ENCODE measurements at places on chromosomes 7 and 10.

GRCh38 chr10:98246911-98247805 lies 20.8 kb downstream of the LOXL4 start:
- DNase-seq = no peak

DNA sequence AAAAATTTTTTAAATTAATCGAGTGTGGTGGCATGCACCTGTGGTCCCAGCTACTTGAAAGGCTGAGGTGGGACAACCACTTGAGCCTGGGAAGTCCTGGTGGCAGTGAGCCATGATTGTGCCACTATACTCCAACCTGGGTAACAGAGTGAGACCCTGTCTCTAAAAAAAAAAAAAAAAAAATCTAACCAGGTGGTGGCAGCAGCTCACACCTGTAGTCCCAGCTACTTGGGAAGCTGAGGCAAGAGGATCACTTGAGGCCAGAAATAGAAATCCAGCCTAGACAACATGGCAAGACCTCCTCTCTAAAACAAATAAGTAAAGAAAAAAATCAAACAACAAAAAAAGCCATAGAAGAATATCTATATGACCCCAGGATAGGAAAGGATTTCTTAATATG lies 3.6 kb upstream of the MYOF start:
- no peak for DNase-seq

DNA sequence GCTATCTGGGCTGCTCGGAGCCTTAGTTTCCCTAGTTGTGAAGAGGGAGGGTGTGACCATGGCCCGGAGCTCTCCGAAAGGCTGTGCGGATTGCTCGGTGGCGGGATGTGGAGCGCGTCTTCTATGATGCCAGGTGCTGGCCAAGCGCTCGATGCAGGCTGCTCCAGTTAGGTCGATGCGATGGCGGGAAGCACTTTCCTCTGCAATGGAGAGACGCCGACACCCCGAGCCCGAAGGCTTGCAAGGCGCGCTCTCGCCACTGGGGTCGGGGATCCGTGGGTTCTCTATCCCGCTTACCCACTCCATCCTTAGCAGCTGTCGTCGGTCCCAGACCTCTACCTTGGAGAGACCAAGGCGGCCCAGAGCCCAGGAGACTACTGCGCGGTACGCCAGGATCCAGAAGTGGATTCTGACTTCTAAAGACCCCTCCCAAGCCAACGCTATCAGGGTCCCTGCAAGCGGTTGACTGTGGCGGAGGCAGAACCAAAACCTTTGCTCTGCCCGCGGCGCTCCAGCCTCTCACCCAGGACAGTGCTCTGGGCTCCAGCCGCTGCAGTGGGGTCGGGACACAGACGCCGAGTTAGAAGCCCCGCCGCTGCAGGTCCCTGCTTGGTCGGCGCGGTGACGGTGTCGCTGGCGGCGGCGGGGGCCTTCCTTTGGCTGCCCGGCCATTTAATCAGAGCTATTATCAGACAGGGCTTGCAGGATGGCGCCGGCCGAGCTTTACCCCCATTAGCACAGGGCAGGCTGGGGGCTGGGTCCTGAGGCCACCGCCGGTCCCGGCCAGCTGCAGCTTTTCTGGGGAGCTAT lies 7.8 kb upstream of the TBX20 start:
- DNase-seq = no peak

GRCh38 chr10:115572740-115573455 lies 479.7 kb downstream of the ATRNL1 start:
- DNase-seq = no peak

DNA sequence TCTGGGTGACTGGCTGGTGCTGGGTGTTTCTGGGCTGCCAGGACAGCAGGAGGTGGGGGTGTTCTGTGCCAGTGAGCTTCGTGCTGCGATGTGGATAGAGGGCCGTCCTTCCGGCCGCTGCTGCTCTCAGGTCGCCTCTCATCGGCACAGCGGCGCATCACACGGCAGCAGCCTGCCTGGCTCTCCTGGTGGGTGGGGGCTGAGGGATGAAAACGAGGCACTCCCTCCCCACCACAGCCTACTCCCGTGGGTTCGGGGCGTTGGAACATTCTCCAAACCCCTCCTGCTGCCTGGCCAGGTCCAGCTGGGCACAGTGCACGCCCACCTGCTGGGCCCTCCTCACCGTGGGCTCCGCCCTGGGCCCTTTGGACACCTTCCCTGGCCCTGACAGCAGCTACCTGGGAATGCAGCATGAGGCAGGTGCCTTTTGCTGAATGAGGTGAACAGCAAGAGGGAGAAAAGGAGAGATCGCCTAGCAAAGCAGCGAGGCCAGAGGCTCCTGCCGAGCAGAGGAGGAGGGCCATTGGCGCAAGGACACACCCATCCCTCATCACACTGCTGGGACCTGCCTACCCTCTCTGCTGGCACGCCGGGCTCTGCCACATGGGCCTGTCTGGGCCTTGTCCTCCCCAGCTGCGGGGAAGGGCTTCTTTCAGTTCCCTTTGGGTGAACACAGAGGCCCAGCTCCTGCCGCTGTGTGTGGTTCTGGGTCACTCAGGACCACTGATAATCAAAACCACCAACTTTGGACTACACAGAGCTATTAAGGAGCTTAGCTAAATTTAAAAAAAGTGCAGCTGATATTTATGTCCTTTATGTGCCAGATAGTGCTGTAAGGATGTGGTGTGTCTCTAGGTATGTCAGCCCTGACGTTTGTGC lies 33.4 kb downstream of the INPP5A start:
- no peak for DNase-seq

- DNase-seq = no peak
Measured at GRCh38 chr10:5040781-5041470, 37.3 kb upstream of the AKR1C2 start.

DNA sequence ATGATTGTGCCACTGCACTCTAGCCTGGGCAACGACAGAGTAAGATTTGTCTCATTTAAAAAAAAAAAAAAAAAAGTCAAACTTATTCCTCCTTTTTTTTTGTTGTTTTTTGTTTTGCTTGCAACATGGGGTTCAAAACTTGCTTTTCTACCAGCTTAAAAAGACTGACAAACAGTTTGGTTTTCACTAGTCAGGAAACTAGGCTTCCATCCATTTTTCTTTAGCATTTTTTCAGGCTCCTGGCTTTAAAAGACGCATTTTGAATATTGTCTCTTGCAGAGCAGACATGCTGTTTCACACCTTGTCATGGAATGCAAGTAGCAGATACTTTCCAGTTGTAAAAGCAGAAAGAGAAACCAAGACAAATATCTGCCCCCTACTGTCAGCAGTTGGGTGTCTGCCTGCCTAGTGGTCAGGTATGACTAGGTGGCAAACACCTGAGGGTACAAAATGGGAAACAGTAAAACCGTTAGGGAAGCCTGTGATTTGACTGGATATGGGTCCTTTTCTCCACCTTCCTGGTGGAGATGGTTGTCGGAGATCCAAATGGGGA lies 139.9 kb downstream of the CCDC71L start:
- no peak for DNase-seq

GRCh38 chr10:113049881-113050280 lies 99.8 kb downstream of the TCF7L2 start:
- DNase-seq = no peak

GRCh38 chr7:92873776-92874175 lies 37.4 kb upstream of the CDK6 start:
- DNase-seq = no peak

DNA sequence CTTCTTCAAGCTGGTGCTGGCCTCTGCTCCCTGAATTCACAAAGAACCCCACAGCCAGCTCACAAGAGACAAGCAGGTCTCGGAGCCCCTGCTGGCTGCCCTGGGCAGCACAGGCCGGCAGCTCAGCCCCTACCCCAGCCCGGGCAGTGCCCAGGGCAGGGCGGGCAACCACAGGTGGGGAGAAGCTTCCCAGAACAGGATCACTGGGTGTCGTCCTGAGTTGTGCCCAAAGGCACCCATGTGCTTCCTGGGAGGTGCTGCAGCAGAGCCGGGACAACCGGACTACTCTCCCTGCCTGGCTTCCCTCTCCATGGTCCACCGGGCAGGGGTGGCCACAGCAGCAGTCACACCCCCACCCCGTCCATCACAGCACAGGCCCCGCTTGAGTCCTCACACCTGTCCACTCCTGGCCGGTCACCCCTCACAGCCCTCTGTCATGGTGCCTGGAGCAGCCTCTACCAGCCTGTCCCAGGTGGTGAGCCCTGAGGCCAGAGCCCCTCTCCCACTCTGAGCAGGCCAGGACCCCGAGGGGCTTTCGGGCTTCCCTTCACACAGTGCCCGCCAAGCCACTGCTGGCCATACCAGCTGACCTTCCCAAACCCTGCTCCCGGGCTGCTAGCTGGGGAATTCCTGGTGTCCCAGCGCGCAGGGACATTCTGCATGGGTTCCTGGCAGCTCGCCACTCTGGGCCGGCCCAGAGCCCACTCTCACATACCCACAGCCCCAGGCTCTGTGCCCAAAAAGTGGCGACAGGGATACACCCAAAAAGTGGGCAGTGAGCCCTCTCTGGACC lies 3.1 kb downstream of the RASGEF1A start:
- no peak for DNase-seq

- DNase-seq = no peak
Measured at GRCh38 chr10:62894156-62894555, 78.0 kb upstream of the EGR2 start.

- DNase-seq = no peak
Measured at GRCh38 chr7:142885311-142886230, at the start of gene TRPV6. Gene TRPV6 (minus strand): TSS chr7:142885745.

DNA sequence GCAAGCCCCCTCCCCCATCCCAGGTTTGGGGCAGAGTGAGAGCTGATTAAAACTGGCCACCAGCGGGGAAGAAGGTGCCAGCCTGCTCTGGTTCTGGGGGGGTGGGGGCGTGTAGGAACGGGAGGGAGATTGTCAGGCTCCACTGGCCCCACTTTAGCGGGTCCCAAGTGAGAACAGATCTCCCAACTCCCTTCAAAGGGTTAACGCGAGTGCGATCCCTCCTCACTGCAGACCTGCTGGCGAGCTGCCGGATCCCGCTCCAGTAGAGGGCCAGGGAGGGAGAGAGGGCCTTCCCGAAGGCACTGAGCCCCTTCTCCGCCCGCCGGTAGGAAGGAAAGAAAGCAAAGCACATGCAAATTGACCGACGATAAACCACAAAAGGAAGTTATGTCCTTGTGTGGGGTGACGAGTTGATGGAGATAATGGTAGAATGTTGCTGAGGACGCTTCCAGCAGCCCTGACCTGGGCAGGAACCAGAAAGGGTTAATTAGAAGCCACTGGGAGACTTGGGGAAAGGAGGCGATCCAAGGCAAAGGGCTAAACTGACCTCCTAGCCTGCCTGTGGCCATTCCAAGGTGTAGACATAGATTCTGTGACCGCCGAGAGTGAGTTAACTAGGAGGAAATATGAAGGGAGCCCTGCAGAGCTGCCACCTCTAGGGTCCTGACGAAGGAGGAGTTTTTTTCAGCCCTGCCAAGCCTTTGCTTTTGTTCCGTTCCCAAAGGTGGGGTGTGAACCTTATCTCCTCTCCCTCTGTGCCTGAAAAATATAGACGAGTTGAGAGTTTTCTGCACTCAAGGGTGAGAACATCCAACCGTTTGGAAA lies 1.5 kb downstream of the NRG3 start:
- no peak for DNase-seq

- no peak for DNase-seq
Measured at GRCh38 chr7:140992422-140992821, 22.3 kb downstream of the MRPS33 start.

DNA sequence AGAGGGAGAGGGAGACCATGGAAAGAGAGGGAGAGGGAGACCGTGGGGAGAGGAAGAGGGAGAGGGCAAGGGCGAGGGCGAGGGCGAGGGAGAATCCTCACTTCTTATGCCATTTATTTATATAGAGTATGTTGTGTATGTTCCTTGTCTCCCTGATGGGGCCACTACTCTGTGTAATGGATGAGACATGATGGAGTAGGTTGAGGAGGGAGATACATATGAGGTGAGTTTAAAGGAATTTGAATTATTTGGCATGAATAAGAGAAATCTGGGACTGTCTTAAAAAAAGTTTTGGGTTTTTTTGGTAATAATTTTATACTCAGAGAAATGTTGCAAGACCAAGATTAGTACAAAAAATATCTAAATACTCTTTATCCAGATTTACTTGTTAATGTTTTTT lies 20.1 kb downstream of the CCSER2 start:
- DNase-seq = no peak

DNA sequence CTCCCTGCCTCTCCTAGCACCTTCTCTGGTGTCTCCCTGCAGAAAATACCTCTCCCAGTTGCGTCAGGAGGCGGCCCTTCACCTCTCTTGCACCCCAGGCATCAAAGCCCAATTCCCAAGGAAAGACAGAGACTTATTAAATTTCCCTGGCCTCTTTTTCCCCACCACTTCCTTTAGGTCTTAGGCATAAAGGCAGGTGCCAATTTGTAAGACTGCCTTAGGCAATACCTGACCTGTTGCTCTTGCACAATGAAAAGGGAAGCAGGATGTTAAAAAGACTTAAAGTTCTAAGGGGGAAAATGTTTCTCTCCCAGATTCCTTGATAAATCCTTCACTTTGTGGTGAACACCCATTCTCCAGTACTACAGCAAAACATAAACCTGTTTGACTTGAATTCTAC lies 186.7 kb downstream of the SLC25A13 start:
- DNase-seq = no peak

DNA sequence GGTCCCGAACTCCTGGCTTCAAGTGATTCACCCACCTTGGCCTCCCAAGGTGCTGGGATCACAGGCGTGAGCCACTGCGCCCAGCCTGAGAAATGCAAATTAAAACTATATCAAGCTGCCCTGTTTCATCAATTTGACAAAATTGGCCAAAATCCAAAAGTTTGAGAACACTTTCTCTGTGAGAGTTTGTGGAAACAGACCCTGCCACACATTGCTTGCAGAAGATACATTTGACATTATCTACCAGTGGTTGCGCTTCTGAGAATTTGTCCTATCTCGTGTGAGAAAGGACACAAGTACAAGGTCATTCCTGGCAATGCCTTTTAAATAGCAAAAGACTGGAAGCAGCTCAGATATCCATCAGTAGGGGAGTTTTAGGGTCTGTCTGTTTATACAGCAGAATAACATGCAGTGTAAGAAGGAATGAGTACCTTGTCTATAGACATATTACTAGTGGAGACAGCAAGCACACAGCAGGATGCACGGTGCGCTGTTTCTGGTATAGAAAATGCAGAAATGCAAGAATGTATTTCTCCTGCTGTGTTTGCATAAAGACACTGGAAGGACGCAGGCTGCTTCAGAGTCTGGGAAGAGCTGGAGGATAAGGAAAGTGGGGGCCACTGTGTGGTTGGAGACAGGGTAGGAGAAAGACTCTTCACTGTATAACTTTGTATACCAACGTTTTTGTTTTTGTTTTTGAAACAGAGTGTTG lies 4.3 kb downstream of the LHPP start:
- no peak for DNase-seq

DNA sequence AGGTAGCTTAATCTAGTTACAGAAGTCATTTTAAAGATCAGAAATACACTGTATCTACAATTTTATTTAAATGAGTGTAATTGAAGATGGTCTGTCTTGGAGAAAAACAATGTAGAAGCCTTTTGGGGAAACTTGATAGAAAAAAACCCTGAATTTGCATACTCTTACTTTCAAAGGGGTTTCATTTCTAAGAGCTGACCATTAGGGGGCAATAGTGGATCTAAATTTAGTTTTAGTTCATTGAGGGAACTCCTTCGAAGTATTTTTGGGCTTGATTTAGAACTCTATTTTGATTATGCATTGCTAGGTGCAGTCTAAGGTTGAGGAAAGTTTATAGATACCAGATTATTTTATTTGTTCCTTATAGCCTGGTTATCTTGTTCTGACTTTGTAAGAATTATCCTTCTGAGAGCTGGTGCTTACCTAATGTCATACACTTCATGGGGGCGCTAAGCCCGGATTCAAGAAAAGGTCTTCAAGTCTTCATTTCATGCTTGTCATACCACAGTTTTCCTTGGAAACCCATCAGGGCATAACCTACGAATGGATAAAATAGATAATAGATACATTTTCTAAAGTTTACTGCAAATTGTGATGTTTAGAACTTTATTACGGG lies 69.1 kb upstream of the MXI1 start:
- no peak for DNase-seq
